Activated CD4-positive, CD25-positive, alpha-beta regulatory T cell treated with anti-CD3 and anti-CD28 coated beads, Interleukin-2, amount 50 U/mL, for 72 hours (primary cell): ENCODE measurements at places on chromosomes 3 and 15.
A peak's percentile ranks its signal among the peaks of the same experiment; 100 is the strongest.

GRCh38 chr15:76138436-76138835 is 78.7 kb downstream of the TMEM266 start:
- DNase-seq, result no peak

GRCh38 chr3:193865896-193866480 is 270.0 kb upstream of the HES1 start:
- DNase-seq, result no peak

DNA sequence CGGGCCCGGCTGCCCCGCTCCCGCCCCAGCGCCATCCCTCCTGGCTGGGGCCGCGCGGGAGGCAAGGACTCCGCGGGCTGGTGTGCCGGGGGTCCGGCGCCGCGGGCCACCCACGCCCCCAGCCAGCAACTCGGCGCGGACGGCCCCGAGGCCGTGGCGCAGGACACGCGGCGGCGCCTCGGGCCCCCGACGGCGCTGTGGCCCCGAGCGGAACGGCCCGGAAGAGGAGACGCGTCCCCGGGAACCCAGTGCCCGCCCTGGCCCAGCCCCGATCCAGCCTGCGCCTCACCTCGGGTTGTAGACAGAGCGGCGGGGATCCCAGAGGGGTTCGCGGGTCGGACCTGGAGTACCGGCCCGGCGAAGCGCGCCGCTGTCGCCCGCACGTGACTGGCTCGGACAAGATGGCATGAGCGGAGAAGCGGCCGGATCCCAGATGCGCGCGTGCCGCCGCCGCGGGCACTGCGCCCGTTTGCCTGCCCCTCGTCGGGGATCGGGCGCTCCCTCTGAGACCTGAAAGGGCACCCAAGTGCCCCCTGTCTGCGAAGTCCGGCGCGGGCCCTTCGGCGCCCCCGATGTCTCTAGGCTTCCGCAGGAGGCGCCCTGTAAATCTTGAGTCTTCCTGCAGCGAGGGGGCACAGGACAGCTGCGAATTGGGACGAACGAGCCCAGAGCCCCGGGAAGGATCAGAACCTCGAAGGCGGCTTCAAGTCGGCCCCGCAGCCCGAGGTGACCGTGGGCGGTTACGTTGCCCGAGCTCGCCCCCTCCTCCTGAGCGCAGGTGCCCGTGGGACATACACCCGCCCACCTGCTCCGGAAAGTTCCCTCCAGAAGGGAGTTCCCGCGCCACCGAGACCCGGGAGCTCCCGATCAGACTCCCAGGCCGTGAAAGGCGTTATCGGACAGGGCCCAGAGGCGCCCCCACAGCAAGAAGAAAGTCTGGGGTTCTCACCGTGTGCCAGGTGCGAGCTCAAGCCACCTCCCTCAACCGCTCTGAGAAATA is 598 bp upstream of the SFMBT1 start:
- peak; percentile 63 for DNase-seq

- no peak for DNase-seq
Observed at GRCh38 chr15:36988947-36989346, 111.4 kb downstream of the MEIS2 start.

- DNase-seq, result no peak
Observed at GRCh38 chr3:187084126-187084525, 55.2 kb downstream of the RPL39L start.

GRCh38 chr15:77387365-77388105 is 32.4 kb downstream of the PEAK1 start:
- DNase-seq, result no peak

GRCh38 chr3:98359993-98360675 is 6.5 kb downstream of the OR5K4 start:
- no peak for DNase-seq

DNA sequence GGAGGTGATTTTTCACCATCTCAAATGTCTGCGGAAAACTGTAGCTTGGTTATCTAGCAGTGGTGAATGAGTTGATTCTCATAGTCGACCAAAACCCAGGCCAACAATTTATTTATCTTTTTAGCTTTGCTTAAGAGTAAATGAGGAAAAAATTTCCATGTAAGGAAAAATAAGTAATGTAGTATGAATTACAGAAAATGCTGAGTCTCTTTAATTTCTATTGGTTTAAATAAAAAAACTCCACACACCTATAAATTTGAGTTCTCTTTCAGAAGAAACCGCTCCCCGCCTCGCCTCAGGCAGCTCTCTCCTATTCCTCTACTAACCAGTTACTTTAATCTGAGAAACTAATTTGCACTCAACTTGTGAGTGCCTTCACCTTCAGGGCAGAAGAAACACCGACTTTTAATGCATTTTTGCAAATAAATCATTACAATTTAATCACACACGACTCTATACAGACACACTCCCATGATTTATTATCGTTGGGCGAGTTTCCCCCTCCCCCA is 540 bp upstream of the RSRC1 start:
- no peak for DNase-seq

- DNase-seq, result no peak
Observed at GRCh38 chr3:87227835-87228144, 681 bp downstream of the CHMP2B start.

GRCh38 chr3:117793622-117794265 is 1084.2 kb downstream of the TUSC7 start:
- DNase-seq, result no peak

DNA sequence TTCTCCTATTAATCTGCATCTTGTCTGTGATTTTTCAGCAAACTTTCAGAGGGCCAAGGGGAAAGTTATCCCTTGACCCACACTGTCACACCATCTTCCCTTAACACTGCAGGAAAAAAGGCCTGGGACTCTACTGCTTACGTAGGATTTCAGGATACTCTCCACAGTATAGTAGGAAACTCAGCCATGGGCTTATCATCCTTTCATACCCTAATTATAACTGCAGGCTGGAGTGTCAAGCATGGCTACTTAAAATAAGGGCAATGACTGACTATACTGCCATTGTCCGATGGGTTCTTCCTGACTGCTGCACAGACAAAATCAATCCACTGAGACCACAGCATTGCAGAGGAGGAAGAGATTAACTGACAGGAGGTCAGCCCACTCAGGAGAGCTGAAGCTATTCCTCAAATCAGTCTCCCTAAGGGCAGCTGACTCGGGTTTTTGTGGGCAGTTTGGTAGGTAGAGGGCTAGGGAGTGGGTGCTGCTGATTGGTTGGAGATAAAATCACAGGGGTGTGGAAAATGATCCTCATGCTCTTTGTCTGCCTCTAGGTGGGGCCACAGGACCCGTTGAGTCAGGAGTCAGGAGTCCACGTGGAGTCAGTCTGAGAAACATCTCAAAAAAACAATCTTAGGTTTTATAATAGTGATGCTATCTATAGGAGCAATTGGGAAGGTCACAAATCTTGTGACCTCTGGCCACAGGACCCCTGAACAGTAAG is 118.2 kb upstream of the STRIT1 start:
- no peak for DNase-seq

DNA sequence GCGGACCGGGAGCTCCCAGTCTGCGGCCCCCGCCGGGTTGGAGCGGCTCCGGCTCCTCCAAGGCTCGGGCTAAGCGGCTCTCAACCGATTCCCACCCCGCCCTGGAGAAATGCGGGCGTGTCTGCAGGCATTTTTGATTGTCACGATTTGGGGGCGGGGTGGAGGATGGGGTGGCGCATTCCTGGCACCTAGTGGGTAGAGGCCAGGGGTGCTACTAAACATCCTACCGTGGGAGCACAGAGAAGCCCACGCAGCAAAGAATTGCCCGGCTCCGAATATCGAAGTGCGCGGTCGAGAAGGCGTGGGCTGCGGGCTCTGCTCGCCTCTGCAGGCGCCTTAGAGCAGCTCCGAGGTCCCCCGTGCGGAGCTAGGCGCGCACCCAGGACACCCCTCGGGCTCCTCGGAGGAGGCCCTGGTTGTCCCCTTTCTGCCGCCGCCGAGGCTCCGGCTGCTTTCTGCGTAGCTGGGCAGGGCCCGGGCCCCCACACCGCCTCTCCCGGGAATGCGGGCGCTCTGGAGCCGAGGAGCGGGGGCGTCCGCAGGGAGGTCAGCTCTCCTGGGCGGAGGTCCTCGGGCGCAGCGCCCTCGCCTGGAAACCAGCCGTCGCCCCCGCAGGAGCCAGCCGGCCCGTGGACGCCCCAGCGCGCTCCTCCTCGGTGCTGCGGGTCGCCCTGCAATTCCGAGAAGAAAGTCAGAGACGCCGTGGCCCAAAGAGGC is 16.5 kb upstream of the LAMP3 start:
- no peak for DNase-seq

- no peak for DNase-seq
Observed at GRCh38 chr15:29571792-29572431, 250.4 kb downstream of the TJP1 start.

GRCh38 chr15:75107516-75107907 is 84.1 kb downstream of the PPCDC start:
- DNase-seq, result no peak
